Activated naive CD8-positive, alpha-beta T cell treated with anti-CD3 and anti-CD28 coated beads for 36 hours (primary cell): ENCODE measurements at places on chromosomes 2 and 18.

DNA sequence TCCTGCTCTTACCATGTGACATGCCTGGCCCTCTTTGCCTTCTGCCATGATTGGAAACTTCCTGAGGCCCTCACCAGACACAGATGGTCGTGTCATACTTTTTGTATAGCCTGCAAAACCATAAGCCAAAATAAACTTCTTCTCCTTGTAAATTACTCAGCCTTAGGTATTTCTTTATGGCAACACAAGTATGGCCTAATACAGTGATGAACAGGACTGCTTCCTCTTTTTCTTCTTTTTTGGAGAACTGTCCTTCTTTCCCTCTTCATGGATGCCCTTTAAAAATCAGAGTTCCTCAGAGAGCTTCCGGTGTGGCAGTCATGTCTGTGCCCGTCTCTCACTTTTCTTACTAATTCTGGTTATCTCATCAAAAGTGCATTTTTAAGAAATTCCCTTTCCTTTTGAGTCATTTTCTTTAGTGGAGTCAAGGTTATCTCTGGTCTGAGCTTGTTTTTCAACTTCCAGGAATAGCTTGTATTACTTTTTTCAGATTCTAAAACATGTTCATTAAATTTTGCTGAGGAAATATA is 9.2 kb upstream of the IL1A start:
- H3K27ac ChIP-seq = peak overlapping the region; percentile 31
- H3K4me1 ChIP-seq = peaks cover 10% of the 10 kb centered on the region
- H3K4me3 ChIP-seq = no peak overlapping the region
- no peak for DNase-seq
- H3K27me3 ChIP-seq = peaks cover 3% of the 10 kb centered on the region
- H3K36me3 ChIP-seq = no peaks in the 10 kb centered on the region

DNA sequence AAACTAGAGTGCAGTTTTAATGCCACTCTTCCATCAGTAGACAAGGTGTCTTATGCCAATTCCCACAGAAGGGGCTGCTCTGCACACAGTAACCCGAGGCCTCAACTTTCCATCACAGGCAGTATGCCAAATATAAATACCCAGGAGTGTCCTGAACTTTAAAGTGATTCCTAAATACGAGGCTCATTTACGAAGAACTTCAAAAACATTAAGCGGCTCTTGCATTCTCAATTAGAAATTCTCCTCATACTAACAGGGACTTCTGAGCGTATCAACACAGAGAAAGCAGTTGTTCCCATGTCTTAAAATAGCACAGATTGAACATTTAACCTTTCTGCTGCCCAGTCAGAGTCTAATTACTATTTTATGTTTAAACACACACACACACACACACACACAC is 638.6 kb downstream of the ERBB4 start:
- H3K4me3 ChIP-seq = no peak overlapping the region
- no peaks in the 10 kb centered on the region for H3K4me1 ChIP-seq
- H3K36me3 ChIP-seq = no peaks in the 10 kb centered on the region
- no peak overlapping the region for H3K27ac ChIP-seq
- no peaks in the 10 kb centered on the region for H3K27me3 ChIP-seq

GRCh38 chr2:224831530-224831929 is 115.4 kb upstream of the CCDC195 start:
- no peaks in the 10 kb centered on the region for H3K27me3 ChIP-seq
- H3K27ac ChIP-seq = no peak overlapping the region
- no peak overlapping the region for H3K4me3 ChIP-seq
- no peaks in the 10 kb centered on the region for H3K4me1 ChIP-seq
- peaks cover 49% of the 10 kb centered on the region for H3K36me3 ChIP-seq

DNA sequence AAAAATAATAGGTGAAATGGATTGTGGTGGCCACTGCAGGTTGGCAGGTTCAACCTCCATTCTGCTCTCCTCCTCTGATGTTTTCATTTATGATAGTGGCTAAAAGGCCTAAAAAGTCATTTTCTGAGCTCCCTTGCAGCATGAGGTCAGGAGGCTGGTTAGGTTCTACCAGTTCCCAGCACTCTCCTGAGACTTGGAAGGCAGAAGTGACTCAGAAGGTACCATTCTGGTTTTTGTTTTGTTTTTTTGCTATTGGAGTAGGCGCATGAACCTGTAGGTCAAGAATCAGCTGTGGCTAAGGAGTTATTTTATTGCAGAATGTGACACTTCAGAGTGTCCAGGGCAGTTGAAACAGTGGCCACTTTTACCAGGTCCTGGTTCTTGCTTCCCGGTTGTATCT is 181.9 kb downstream of the CCDC102B start:
- H3K4me3 ChIP-seq = no peak overlapping the region
- H3K4me1 ChIP-seq = no peaks in the 10 kb centered on the region
- no peak for DNase-seq
- no peak overlapping the region for H3K27ac ChIP-seq

- peaks cover 4% of the 10 kb centered on the region for H3K36me3 ChIP-seq
- no peaks in the 10 kb centered on the region for H3K4me1 ChIP-seq
- H3K4me3 ChIP-seq = no peak overlapping the region
- no peak for DNase-seq
Measured at GRCh38 chr2:38138419-38138818, 62.5 kb upstream of the CYP1B1 start.

- H3K36me3 ChIP-seq = no peaks in the 10 kb centered on the region
- no peak overlapping the region for H3K27ac ChIP-seq
Measured at GRCh38 chr18:71027531-71027930, 738.7 kb downstream of the SOCS6 start.

- no peak overlapping the region for H3K27ac ChIP-seq
- H3K4me3 ChIP-seq = no peak overlapping the region
- H3K36me3 ChIP-seq = no peaks in the 10 kb centered on the region
- no peak for DNase-seq
- no peaks in the 10 kb centered on the region for H3K4me1 ChIP-seq
Measured at GRCh38 chr2:18063826-18064470, 185.5 kb downstream of the KCNS3 start.

DNA sequence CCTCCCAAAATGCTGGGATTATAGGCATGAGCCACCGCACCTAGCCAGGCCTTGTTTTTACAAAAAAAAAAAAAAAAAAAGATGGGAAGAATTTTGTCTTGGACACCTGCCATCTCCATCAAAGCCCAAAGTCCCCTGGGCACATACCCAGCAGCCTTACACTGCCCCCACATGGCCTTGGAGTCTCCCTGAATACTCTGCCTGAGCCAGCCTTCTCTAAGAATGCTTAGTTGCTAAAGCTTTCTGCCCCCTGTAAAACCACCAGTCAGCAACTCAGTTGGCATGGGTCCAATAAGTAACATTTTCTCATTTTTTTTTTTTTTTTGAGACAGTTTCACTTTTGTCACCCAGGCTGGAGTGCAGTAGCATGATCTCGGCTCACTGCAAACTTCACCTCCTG is 40.6 kb downstream of the SPC25 start:
- peaks cover 3% of the 10 kb centered on the region for H3K4me1 ChIP-seq
- no peak overlapping the region for H3K27ac ChIP-seq
- no peak overlapping the region for H3K4me3 ChIP-seq
